ENCODE measurements at places on chromosomes 12 and 14.
A peak's percentile ranks its signal among the peaks of the same experiment; 100 is the strongest.

DNA sequence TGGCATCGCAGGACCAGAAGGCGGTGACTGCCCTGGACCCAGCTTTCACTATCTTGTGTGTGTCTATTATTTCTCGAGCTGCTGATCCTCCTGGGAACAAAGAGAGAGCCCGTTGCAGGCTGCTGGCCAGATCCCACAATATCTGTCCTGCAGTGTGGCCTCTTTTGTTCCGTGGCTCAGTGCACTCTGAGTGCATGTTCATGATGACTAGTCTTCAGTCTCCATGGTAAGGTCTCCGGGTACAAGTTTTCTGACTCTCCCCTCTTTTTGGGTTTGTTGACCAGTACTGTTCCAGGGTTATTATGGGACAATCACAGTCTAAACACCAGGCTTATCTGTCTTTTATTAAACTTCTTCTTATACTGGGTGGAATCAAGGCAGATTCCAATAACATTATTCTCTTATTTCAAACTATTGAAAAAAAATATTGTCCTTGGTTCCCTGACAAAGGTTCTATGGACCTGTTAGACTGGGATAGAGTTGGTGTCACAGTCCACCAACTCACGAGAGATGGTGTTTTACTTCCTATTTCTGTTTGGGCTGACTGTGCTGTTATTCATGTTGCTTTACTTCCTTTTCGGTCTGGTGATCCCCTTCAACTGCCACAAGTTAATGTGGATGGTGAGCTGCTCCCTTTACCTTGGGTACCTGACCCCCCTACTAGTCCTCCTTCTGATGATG lies 192.9 kb upstream of the ALG10B start:
- no peak for DNase-seq

DNA sequence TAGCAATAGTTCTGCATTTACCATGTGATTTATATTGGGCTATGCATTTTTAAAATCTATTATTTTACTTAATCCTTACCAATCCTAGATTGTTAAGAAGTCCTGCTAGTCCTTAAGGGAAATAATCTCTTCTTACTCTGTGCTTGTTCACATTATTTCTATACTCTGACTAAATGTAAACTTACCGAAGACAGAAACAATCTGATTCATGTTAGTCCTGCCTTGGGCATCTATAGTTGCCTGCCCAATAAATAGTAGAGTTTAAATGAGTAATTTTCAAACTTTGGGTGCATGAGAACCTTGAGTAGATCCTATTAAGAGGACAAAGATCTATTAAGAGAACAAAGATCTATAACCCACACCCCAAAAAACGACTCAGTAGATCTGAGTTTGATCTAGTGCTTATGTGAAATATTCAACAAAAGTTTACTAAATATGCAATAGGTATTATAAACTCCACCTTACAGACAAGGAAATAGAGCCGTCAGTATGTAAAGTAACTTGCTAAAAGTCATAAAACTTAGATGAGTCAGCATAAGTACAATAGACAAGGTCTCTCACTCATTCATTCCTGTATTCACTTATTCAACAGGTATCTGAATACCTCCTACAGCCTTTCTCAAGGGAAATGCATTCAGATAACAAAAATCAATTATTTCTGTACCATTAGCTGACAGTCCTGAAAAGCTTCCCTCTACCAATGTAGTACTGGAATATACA lies 127.6 kb downstream of the PAWR start:
- no peak for DNase-seq

- DNase-seq = no peak
These were observed 289.1 kb downstream of the RMST start for GRCh38 chr12:97751704-97752103.

DNA sequence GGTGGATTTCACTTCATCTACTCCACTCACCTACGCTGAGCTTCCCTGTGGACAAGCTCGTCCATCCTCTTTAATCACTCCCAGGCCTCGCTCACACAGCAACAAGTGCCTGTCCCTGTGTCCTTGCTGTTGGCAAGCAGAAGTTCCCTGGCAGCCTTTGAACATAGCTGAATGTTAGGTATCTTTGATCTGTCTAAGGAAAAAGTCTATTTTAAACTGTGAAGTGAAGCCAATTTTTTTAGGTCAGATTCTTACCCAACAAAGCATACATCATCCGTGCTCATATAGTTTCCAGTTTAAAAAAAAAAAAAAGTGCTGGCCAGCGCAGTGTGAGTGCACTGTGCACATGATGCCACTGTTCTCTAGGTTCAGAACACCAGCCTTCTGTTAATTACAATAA lies 36.3 kb downstream of the PPP2R5C start:
- DNase-seq = no peak

DNA sequence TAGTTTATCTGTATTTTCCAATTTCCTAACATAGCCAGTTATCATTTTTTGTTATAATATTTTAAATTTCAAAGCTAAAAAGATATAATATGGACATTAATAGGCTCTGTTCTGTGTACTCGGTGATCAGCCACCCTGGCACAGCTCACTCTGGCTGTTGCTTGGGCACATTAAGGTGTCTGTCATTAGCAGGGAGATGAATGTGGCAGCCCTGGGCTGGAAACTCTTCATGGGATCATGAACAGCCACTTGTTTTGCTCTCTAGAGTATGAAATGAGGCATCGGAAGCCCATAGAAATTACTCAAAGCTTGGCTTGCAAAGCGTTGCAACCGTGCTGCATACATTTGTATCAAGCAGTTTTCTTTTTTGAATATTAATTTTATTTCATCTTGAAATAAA lies 233.2 kb downstream of the DACT1 start:
- no peak for DNase-seq

GRCh38 chr12:96235484-96235826 lies 41.3 kb downstream of the ELK3 start:
- DNase-seq = no peak

DNA sequence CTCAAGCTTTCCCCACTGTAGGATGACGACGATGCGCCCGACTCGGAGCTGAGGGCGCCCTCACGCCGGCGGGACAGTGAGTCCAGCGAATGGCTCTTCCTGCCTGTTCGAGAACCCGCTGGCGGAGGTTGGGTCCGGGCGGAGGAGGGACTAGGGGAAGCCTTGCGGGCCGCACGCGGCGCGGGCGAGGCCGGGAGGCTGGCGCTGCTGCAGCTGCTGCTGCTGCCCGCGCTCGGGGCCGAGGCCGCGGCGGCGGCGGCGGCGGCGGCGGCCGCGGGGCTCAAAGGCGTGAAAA lies 1.9 kb downstream of the CCDC177 start:
- no peak for DNase-seq

GRCh38 chr12:95922231-95922630 lies 20.2 kb downstream of the CCDC38 start:
- DNase-seq = peak; percentile 66

GRCh38 chr12:16473610-16474326 lies 126.3 kb downstream of the MGST1 start:
- DNase-seq = peak; percentile 56

DNA sequence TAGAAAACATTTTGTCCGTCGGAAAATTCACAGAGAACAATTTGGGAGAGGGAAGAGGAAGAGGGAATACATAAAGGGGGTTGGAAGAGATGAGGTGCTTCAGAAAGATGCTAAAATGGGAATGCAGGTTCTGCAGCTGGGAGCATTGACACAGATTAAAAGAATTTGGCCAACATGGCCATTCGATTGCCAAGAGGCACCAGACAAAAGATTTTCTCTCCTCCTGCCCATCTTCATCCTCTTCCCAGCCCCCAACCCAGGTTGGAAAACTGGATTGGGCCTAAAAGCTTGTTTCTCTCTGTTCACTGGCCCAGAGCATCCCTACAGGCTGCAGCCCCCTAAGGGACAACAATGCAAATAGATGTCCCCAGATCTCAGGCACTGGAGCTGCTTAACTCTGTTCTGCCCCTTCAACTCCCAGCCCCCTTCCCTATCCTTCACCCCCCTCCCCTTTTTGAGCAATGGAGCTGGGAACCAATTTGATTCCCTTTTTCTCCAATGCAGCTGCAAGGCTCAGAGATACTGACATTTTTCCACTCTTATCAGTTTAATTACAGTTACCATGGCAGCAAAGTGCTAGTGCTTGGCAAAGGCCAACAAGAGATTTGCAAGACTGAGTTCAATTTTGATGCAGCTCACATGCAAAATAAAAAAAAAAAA lies 1.9 kb downstream of the LMO3 start:
- no peak for DNase-seq

- no peak for DNase-seq
These were observed 108.5 kb upstream of the ESRRB start for GRCh38 chr14:76267322-76268046.

GRCh38 chr12:113586461-113586860 lies 114.8 kb upstream of the LHX5 start:
- no peak for DNase-seq

GRCh38 chr12:123712780-123713319 lies 697 bp downstream of the ATP6V0A2 start:
- no peak for DNase-seq

GRCh38 chr12:79194595-79194994 lies 330.0 kb downstream of the SYT1 start:
- no peak for DNase-seq

DNA sequence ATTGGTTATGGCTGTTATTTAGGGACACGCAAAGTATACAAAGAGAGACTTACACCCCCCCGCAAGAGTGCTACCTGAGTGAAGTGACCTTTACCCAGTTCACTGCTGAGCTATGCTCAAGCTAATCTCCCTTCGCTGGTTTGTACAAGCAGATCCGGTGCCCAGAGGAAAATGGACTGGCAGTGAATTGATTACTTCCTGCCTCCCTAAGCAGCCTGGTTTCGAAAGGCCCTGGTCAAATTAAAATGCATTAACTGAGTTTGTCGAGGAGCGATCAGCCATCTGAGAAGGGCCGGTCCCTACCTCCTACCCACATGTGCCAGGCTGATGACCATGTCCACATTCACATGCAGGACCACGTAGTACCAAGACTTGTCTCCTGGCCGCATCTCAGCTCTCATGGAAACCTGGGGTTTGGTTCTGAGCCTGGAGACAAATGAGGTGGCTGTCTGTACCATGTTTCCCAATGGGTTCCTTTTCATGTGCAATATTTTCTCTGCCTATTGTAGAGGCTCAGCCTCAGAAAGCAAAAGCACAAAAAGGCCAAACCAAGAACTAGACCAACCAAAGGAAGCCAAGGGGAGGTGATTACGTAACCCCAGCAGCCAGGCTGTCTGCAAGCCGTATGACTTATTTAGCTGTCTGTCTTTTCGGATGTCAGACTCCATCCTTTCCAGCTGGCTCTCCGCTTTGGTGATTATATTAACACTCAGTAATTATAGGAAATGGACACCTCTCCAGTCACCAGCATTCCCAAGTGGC lies 284.7 kb upstream of the PWP1 start:
- DNase-seq = peak; percentile 68

- DNase-seq = peak; percentile 84
These were observed 1.7 kb downstream of the TPCN1 start for GRCh38 chr12:113222730-113223531.

- DNase-seq = peak; percentile 70
These were observed 55.2 kb upstream of the CERS5 start for GRCh38 chr12:50222275-50222783.

GRCh38 chr14:42322531-42323284 lies 716.0 kb downstream of the LRFN5 start:
- DNase-seq = no peak

GRCh38 chr14:89061696-89062095 lies 237.2 kb downstream of the TTC8 start:
- DNase-seq = no peak

DNA sequence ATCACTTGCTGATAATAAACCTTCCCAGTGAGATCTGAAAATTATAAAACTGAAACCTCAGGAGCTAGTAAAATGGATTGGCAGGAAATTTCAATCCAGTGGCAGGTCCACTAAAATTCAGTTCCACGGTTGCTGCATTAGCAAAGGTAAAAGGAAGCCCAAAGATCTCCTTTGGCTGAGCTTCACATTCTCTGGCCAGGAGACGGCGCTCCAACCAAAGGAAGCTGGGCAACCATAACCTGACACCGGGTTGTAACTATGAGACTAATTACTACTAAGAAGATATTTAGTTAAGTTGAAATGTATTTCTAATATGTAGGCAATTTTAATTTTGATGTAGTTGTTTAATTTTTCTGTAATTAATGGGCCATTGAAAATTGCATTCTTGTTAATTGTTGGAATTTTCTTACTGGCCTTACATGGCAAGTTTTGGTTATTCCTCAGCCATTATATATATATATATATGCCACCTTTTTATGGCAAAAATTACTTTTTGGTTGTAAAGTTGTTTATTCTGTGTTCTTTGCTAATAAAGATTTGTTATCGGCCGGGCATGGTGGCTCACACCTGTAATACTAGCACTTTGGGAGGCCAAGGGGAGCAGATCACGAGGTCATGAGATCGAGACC lies 17.0 kb downstream of the OR8S1 start:
- no peak for DNase-seq

DNA sequence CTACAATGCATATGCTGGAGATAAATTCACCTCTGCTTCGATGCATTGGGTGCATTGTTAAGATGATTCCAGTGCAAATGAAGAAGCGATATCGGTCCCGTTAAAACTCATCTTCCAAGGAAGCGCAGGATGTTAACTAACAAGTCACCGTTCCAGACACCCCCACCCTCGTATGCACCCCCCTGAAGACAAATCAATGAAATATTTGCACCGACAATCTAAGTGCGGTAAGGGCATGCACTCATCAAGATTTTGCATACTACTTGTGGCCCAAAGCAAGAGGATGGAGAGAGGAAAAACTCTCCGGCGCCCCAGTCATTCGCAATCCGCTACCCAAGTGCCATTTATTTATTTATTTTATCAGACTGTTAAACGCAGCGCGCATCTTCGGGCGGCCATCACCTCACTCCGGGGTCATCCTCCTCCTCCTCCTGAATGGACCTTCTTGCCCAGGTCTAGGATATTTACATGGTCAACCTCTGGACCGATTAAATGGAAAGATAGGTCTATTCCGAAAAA lies 1.2 kb downstream of the NOVA1 start:
- no peak for DNase-seq

DNA sequence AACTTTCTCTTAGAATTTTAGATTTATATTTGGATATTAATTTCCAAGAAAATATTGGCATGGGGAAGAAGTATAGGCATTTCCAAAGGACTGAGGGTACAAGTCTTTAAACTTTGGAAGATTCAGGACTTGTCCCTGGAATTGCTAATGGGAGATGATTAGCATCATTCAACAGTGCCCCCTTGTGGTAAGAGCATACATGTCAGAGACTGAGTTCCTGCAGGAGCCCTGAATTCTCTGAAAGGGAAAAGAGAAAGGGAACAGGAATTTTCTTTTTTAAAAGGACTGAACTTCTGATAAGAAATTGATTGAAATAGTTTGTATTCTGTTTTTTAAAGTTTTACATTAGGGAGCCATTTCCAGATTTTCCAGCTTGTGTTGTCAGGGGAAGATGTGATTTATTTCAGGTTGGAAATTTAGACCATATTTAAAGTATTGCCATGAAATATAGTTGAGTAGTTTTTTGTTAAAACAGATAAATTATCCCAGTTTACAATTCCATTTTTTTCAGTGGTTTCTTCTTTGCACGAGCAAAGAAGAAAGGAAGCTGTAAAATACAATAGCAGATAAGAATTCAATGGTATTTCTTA lies 44.0 kb upstream of the REP15 start:
- peak; percentile 48 for DNase-seq

DNA sequence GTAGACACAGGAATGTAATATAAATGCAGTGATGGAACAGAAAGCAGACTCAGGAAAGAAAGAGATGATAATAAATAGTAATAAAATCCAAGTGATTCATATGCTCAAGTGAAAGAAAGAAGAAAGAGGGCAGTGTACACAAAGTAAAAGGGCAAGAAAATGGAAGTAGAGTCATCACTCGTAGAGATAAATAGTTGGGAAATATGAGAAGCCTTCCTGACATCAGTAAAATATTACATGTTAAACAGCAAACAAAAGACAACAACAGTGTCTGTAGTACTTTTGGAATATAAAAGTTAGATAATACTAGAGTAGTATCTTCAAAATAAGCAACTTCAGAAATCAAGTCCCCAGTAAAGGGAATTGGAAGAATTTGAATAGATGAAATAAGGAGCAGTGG lies 412.3 kb downstream of the RAD51B start:
- no peak for DNase-seq

Measured in skeletal muscle cell (primary cell).